ENCODE measurements at places on chromosomes 16 and 17.

- DNase-seq: no peak
These were observed 97.1 kb upstream of the TMEM97 start for GRCh38 chr17:28221751-28222414.

DNA sequence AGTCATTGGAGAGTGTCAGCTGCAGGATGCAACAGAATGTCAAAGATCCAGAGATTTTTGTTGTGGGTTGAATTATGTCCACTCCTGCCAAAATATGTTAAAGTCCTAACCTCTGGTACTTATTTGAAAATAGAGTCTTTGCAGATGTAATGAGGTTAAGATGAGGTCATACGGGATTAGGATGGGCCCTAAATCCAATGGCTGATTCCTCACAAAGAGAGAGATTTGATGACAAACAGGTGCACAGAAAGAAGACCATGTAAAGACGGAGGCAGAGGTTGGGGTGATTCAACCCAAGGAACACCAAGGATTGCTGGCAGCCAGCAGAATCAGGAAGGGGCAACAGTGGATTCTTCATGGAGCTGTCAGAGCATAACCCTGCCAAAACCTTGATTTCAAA is 34.5 kb upstream of the USP22 start:
- no peak for DNase-seq

DNA sequence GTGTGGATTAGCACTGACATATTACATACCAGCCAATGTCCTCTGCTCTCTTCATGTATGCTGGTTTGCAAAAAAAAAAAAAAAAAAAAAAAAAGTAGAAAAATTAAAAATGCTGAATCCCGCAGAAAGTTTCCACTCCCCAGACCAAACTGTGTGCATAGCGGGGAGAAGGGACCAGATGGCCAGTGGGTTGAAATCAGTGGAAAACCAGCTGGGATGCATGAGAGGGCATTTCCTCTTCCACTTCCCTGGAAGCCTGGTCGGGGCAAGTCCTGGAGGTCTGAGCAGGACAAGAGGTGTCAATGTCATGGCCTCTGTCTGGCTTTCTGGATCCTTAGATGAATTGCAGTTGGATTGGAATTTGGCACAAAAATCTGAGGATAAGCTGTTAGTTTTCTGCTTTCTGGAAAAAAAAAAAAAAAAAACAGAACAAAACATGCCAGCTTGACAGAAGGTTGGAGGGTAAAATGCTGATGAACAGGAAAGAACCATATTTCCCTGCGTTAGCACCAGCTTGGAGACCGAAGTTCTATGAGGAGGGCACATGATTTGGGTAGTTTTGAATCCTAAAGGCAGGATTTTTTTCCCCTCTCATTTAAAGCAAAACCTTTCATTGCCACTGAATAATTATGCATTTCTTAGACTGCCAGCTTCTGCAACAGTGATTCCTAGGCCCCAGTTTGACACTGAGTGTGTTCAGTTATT is 941.5 kb upstream of the EEF2KMT start:
- no peak for DNase-seq

DNA sequence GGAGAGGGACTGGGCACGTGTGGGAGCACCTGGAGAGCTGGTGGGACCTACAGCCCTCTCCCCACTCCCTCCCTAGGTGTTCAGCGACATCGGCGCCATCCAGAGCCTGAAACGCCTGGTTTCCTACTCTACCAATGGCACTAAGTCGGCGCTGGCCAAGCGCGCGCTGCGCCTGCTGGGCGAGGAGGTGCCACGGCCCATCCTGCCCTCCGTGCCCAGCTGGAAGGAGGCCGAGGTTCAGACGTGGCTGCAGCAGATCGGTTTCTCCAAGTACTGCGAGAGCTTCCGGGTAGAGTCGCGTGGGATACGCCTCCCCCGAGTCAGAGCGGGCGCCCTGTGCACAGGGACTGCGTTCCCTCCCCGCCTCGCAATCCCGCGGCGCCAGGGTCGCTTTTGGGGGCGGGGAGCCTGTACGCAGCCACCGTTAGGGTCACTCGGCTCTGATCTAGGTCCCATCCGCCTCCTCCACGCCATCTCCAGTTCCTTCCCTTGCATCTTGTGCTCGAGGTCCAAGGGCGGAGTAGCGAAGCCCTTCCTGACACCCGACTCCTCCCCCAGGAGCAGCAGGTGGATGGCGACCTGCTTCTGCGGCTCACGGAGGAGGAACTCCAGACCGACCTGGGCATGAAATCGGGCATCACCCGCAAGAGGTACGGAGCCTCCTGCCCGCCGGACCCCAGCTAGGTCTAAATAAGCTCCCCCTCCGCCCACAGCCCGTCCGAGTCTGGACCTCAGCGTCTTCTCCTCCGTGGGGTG is 13.0 kb downstream of the SARM1 start:
- DNase-seq: no peak

DNA sequence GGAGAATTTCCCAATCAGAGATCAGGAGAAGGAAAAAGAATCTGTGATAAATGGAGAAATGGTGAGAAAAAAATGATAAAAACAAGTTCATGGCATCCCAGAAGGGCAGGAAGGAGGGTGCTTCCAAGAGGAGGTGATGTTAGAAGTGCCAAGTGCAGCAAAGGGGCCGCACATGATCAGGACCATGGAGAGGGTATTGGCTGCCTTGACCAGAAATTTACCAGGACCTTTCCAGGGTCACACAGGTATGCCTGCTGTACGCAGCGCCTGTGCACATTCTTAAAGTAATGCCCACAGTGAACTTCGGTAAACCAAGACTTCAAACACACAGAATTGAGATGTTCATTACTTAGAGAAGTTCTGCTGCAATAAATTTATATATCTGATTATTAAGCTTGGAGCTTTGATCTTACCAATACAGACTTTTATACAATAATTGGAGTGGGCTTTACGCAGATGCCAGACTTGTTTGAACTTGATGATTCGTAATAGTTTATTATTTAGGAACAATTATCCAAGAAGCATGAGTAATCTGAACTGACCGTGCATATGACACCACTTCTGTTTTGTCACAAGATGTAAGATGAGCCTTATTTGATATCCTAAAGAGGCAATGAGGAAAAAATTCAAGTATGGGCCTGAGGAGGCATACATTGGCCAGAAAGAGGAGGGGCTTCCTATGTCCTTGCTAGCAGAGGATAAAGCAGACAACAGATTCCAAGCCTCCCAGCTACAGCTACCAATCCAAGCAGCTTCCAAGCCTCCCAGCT is 2.2 kb upstream of the KRT33A start:
- DNase-seq: no peak

DNA sequence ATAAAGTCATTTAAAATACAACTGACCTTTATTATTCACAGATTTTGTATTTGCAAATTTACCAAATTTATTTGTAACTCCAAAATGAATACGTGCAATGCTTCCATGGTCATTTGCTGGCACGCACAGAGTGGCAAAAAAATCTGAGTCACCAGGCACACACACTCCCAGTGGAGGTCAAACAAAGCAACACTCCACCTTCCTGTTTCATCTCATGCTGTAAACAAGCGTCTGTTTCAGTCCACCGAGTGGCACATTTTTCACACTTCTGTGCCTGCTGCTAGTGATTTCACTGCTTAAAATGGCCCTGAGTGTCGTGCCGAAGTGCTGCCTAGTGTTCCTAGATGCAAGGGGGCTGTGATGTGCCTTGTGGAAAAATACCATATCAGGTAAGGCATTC is 17.8 kb upstream of the ITGAE start:
- no peak for DNase-seq

GRCh38 chr17:67765623-67766022 is 47.9 kb downstream of the NOL11 start:
- no peak for DNase-seq

- DNase-seq: no peak
These were observed 29.6 kb downstream of the XPO6 start for GRCh38 chr16:28182183-28182582.

- peak; percentile 28 for DNase-seq
These were observed 56.4 kb downstream of the VMP1 start for GRCh38 chr17:59763861-59764260.

DNA sequence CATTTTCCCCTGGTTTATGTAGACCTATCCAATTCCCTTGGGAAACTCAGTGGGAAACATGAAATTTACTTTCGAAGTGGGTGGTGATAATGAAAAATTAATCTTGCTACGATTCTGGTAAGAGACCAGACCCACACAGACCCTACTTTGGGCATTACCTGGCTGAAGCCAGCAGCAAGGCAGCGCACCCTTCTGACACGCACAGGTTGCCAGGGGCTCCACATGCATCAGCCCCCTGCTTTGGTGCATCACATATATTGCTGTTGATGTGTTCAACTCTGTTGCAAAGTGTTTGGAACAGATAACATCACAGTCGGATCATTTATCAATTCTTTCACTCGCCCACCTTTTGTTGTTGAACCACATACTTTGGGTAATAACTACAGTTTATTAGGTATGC is 26.6 kb downstream of the SMARCE1 start:
- no peak for DNase-seq

GRCh38 chr17:32755045-32755805 is 121.7 kb downstream of the MYO1D start:
- peak; percentile 46 for DNase-seq

DNA sequence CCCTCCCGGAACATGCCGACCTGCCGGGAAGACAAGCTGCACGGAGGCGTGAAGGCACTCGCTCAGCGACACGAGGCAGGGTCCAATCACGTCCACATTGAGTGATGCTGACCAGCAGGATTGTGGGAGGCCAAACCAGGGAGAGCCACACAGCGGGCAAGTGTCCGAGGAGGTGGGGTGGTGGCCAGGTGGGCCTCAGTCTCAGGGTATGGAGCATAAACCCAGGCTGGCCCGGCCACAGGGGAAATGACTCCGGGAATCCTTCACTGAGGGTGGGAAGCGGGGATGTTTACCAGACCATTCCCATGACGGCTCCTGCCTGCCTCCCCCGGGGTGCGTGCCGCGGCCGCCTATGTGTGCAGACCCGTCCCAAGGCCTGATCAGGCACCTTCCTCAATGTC is 62.5 kb downstream of the RPH3AL start:
- DNase-seq: no peak

- no peak for DNase-seq
These were observed 532.9 kb downstream of the MAF start for GRCh38 chr16:79067600-79067999.

DNA sequence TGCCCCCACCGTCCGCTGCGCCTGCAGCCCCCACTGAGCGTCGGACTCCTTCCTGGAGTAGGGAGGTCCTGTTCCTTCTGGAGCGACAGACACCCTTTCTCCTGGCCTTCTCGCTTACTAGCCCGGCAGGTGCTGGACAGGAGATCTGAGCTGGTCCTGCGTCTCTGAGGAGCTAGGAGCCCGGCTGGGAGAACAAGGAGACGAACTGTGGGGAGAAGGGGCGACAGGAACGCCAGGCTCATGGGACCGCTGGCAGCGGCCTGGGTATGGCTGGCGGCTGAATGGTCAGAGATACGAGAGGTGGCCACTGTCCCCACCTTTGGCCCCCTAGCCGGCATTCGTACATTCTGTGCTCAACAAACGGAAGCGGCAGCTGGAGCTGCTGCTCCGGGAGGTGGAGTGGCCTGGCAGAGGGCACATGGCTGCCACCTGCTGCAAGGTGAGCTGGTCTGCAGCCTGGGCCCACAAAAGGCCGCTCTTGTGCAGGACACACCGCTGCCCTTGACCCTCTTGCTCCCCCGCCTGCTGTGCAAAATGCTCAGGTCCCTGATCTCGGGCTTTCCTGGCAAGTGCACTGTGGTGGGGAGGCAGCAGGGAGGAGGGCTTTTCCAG is 2066.7 kb downstream of the TP53TG3F start:
- DNase-seq: no peak

- DNase-seq: no peak
These were observed 40.5 kb upstream of the HS3ST3A1 start for GRCh38 chr17:13642188-13642587.

DNA sequence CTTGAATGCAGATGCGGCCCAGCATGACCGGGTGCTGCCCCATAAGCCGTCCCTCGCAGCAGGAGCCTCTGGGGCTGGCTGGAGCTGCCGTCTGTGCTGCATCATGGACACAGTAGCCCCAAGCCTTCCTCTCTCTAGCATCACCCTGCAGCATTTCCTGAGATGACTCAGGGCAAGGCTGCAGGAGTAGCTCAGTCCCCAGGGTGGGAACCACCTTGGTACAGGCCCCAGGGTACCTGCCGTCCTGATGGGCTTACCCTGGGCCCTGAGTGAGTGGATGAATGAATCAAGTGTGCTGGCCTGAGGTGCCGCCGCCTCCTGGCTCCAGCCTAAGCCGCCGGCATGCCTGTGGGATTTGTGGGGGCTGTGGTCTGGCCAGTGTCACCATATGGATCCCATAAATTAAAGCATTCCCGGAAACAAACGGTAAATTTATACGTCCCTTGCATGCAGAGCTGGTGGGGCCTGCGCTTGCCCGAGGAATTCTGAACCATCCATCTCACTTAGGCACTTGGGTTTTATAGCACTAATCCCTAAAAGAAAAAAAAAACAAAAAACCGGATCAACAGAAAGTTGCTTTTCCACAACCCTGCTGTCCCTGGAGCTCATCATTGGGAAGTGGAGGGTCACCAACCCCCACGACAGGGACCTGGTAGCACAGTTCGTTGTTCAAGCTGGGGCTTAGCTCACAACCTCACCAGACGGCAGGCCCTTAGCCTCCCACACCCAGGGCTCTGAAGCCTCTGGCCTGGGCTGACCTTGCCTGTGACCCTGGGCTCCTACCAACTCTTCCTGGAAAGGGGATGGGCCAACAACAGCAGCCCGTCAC is 242.6 kb upstream of the CIBAR2 start:
- no peak for DNase-seq

DNA sequence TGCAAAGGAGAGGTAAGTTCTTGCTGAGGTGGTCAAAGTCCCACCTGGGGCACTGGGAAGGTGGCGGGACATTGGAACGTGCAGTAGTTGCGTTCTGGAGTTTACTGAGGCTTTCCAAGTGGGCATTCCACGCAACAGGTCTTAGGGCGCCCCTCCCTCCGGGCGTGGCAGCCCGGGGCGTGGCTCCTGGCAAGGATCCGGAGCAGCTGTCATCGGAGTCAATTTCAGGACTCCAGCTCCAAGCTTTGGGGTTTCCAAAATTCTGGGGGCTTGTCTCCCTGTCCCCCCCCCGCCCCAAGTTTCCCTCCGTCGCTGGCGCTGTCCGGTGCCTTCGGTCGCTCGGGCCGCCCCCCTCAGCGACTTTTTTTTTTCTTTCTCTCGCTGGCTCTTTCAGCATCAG is 43.1 kb upstream of the AMZ2 start:
- DNase-seq: no peak

DNA sequence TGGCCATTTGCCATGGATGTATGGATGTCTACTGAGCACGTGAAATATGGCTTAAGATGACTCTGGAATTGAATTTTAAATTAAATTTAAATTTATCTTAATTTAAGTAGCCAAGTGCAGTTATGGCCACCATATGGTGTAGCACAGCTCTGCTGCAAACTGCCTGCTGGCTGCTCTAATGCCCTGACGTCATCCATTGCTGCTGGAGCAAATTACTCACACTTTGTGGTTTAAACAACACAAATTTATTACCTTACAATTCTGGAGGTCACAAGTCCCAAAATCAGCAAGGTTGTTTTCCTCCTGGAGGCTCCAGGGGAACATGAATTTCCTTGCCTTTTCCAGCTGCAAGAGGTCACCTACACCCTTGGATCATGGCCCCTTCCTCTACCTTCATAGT is 679.3 kb upstream of the EEF2KMT start:
- no peak for DNase-seq

GRCh38 chr16:2297506-2297860 is 29.6 kb upstream of the RNPS1 start:
- DNase-seq: no peak
